Fibroblast of villous mesenchyme (primary cell): ENCODE measurements at places on chromosomes 5 and 9. TPM values are rescaled to one million over a fixed set of nuclear protein-coding genes. Genes with fewer than 3 reads are reported as not detected.

The FOXI1 gene
- total RNA-seq = not detected in 2 replicates

The SLC36A3 gene
- total RNA-seq = not detected in 2 replicates

The GNA14 gene
- total RNA-seq = 1.3 and 6.5 TPM in 2 replicates

The IL13 gene
- not detected in 2 replicates for total RNA-seq

The STC2 gene
- 157 and 195 TPM in 2 replicates for total RNA-seq

The EPB41L4A gene
- total RNA-seq = 0.64 and 0.86 TPM in 2 replicates

The C9orf153 gene
- total RNA-seq = 0.32 TPM in 1 of 2 replicates, not detected in the other

The ARSI gene
- 13.8 and 23.5 TPM in 2 replicates for total RNA-seq

The DTWD2 gene
- 10.6 and 10.8 TPM in 2 replicates for total RNA-seq

The CDC26 gene
- 35.8 and 61.3 TPM in 2 replicates for total RNA-seq

The CTXN3 gene
- not detected in 2 replicates for total RNA-seq

DNA sequence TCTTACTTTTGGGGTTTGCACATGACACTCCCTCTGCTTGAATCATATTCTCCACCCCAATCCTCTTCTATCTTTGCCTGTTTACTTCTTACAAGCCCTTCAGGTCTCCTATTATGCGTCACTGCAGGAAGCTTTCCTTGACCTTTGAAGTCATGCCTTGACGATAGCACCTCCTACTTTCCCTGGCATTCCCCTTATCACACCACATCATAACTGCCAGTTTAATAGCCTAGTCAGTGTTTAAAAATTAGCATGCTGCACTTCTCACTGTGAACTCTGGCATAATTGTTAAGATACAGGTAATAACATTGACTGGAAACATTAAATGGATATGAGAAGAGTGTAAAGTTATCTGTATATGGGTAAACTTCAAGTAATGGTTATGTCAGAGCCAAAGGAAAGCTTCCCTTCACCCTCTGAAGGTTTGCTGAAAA, 37.1 kb upstream of the CEP120 start:
- peak; percentile 63 for DNase-seq

DNA sequence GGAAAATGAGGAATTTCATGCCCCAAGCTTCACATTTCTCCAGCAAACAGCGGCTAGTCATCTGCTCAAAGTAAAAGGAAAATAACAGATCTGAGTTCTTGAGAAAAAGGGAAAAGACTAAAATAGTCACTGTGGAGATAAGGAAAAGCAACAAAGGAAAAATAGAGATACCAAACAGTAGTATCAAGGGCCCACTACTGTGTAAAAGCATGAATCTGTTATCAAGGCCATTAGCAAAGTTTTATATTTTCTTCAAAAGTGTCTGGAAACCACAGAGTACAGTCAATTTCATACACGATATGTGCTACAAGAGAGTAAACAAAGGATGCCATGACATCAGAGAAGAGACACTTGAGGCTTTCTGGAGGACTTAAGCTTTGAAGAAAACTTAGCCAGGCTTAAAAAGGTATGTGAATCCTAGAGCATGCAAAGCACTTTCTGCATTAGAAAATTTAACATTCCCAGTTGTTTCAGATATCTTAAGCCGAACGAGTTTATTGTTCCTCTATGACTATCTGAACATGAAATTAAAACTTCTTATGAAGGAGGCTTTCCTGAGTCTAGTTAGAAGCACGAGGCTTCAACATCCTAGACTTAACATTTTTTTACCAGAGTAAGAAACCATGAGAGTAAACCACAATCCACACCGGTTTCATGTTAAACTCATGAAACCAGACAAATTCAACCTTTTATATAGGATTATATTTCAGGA, 1.2 kb downstream of the TTC33 start:
- peak; percentile 58 for DNase-seq

DNA sequence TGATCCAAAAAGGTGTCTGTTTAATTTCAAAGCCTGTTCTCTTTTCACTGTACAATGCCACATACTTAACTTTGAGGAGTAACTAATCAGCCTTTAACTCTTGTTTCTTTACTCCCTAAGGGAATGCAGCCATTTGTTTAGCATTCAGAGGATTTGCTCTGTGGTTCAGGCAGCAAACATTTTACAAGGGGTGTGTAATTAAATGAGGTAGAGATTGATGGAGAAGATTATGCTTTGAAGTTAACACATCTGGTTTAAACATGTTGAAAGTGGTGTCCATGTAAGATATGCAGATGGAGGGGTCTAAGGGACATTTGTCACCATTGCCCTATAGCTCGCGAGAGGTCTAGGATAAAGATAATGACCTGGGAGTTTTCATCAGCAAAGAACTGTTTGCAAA, 41.9 kb downstream of the TMEM215 start:
- no peak for DNase-seq

- peak; percentile 32 for DNase-seq
Observed at GRCh38 chr5:41649659-41650058, 139.3 kb upstream of the PLCXD3 start.

- peak; percentile 17 for DNase-seq
Observed at GRCh38 chr9:92706218-92706940, 36.4 kb upstream of the IPPK start.

GRCh38 chr9:3526997-3527940, 1.5 kb upstream of the RFX3 start:
- DNase-seq = peak; percentile 39

DNA sequence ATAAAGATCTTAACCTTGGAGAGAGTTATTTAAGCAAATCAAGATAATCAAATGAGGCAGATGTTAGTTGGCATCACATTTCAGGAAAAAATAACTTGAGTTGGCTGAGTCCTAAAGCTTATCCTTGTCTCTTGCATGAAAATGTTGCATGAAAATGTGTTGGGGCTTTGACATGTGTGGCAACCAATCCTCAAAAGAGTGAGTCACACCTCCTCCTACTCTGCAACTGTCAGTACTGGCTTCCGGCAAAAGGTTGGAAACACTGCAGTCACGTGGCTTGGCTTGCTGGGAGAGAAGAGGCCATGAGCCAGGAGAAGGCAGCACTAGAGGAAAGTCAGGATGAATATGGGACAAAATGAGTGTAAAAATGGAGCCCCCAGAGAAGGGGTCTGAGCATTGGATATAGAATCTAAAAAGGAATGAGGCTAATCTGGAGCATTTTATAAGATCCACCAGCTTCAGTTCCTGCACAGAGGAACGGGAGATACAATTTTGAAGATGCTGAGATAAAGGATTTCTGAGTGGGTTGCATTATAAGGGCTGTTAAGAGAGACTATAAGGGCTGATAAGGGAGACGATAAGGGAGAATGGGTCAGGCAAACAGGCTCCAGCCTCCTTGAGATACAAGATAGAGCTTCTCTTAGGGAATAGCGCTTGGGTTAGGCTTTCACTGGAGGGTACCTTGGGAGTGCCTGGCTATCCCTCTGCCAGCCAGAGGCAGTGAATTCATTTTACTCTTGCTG, 43.1 kb downstream of the SPATA31D1 start:
- DNase-seq = peak; percentile 51

DNA sequence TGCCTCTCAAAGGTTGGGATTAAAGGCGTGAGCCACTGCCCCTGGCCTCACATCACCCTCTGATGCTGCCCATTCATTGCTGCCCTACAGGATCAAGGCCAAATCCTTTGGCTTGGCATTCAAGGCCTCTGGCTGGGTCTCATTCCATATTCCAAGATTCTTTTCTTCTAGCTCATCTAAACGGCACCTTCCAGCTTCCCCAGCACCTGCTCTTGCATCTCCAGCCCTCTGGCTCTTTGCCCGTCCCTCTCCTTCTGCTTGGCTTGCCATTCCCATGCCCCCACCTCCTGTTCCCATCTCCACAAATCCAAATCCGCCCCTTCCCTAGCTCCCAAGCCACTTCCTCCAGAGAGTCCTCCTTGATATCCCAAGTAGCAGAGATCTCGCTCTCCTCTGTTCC, 33.1 kb downstream of the CORO2A start:
- DNase-seq = no peak

GRCh38 chr5:5146530-5147160, 6.5 kb downstream of the ADAMTS16 start:
- DNase-seq = no peak

DNA sequence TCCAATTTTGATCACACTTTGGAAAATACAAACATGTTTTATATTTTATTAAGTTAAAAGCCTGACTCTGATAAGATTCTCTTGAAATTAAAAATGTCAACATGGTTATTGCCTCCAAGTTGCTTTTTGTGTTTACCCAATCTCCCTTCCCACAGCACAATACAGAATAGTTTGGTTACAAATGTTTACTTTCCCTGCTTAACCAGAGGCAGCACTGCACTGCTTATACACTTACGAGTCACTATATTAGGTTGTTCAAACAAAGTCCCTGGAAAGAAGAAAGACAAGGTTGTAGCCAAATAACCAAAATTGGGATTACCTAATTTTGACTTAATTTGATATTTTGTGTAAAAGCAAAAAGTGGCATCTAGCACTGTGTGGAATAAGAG, 25.9 kb downstream of the SRFBP1 start:
- peak; percentile 59 for DNase-seq

GRCh38 chr9:137294091-137294680, 7.9 kb downstream of the NRARP start:
- DNase-seq = peak; percentile 72

- no peak for DNase-seq
Observed at GRCh38 chr9:137031904-137032640, at the start of gene FUT7. Gene FUT7, minus strand, starts transcription at chr9:137032088. Its CDS starts 97 bp downstream, at chr9:137031991.

- DNase-seq = no peak
Observed at GRCh38 chr9:74281674-74282073, 215.5 kb upstream of the RORB start.

DNA sequence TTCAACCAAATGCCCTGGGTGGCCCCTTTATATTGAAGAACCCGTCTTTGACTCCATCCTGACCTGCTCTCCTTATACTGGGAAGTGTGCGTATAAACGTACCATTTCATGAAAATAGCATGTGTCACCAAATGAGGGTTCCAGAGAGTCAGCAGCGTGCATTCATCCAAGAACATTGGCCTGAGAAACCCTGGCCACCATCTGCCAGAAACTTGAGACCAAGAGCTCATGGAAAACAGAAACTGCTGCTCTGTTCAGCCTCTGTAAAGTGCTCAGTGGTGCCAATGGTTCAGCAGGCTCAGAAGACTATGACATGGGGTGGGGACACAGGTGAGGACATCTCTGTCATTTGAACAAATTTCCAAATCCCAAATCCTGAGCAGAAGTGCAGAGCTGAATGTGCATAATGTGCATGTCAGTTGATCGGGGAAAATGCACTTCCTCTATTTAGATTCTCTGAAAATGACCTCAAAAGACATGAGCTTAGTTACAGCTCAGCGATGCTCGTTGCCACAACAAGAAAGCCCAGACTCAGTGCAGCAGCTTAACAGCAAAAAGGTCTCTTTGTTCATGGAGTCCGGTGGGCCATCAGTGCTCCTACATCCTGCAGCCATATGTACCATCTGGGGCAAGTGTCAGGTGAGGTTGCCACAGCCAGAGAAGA, 176.1 kb downstream of the ATPSCKMT start:
- DNase-seq = no peak

GRCh38 chr5:60483050-60483449, 216.9 kb downstream of the DEPDC1B start:
- no peak for DNase-seq

GRCh38 chr5:167851416-167851815, 440.0 kb upstream of the WWC1 start:
- DNase-seq = no peak

GRCh38 chr5:57842364-57843058, 359.9 kb upstream of the ACTBL2 start:
- DNase-seq = no peak

- peak; percentile 54 for DNase-seq
Observed at GRCh38 chr5:64767959-64768357, 533 bp downstream of the SREK1IP1 start.

- DNase-seq = no peak
Observed at GRCh38 chr9:125700791-125701190, 6.2 kb downstream of the MAPKAP1 start.

DNA sequence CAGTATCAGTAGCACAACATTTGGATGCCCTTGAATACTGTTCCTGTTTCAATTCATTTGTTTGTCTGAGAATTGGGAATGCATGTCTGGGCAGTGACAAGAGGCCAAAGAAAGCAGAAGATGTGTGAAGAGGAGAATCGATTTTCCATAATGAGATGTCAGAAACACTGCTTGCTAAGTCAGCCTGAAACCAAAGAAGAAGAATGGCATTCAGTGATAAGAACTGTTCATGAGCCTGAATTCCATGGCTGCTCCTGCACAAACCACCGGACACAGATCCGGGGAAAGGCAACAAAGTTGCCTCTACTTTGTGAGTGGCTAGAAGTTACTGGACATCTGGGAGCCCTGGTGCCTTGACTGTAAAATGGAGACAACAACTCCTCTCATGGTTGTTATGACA, 207.2 kb upstream of the RASEF start:
- DNase-seq = no peak

DNA sequence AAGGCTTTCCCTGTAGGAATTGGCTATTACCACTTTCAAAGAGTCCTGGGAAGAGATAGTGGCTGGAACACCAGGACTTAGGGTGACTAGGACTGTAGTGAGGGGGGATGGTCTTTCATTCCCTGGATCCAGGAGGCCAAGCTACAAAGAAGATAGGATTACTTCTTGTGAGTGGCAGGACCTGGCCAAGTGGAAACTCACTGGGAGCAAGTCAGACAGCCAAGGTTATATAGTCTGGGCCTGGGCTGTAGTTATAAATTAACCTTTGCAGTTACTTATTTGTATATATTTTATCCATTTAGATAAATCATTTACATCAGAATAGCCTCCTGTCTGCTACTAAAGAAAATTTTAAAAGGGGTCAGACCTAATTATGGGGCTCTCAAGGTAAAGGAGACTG, 124.3 kb downstream of the TLR4 start:
- DNase-seq = no peak

DNA sequence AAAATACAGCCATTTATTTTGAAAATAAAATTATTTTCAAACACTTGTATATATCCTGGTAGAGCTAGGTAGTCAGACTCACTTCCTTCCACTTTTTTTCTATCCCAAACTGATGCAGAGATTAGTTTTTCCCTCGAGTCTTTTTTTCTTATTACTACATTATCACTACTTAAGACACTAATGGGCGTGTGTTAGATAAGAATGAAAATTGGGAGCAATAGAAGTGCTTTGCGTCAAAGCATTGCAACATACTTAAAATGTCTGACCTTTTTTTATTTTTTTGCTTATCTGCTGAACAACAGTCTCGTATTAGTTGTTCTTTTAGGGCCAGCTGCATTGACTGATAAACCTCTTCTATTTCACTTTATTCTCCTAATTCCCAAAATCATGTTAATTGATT, 1278.7 kb downstream of the CDH12 start:
- DNase-seq = no peak

- DNase-seq = peak; percentile 40
Observed at GRCh38 chr5:39440192-39440957, 15.6 kb upstream of the DAB2 start.

DNA sequence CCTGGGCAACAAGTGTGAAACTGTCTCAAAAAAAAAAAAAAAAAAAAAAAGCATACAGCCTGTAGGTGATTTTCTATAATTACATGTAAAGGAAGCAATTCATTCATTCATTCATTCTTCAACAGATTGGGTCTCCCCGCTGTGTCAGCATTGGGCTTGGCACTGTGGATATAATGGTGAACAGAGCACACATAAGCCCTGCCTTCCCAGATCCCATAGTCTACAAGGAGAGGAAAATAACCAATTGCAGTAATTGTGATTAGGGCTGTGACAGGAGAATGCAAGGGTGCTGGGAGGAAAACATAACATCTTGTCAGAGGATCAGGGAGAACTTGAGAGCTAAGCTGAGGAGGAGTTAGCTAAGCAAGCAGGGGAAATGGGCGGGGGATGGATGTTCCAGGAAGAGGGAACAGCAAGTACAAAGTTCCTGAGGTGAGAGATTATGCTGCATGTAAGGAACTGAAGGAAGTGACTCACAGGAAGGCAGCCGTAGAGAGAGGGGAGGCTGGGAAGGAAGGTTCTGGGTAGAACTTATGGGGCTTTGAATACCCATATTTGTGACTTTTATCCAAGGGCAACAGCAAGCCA, 24.0 kb upstream of the KLF9 start:
- peak; percentile 94 for DNase-seq

- DNase-seq = no peak
Observed at GRCh38 chr9:38621434-38622287, 1.3 kb upstream of the ANKRD18A start.
